ENCODE measurements at places on chromosomes 11 and 22.

- DNase-seq: no peak
These were observed 1.6 kb upstream of the TIRAP start for GRCh38 chr11:126281245-126281644.

- DNase-seq: no peak
These were observed 2.4 kb downstream of the CSDC2 start for GRCh38 chr22:41563051-41563711.

DNA sequence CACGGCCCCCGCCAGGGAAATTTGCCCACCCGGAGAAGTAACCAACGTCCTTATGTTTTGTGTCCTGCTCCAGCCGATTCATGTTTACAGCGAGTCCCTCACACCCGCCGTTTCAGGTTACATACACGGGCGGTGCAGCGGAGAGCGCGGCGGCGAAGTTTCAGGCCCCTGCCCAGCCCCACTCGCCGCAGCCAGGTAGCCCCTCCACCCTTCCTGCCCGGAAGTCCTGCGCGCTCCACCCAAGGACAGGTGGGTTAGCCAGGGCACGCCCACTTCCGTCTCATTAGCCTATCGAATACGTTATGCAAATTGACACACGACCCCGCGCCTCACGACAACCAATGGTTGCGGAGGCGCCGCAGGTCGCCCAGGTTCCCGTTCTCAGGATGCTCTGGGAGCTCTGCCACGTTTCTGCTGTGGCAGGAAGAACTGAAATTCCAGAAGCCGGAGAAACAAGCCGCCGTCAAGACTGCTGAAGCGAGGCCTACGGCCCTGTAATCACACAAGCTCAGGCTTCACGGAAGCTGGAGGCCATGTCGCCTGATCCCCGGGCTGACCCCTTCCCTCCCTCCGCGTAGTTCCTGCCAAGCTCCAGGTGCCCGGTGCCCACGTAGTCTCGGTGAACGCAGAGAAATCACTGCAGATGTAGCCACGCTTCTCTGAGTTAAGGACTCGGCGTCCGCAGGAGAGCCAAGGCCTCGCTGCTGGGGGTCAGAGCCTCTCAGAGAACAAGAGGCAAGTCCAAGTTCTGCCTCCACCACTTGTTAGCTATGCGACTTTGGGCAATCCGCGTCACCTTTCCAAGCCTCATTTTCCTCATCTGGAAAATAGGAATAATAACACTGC, 22.4 kb upstream of the MYH9 start:
- peak; percentile 88 for DNase-seq

- DNase-seq: no peak
These were observed 34.9 kb downstream of the CABIN1 start for GRCh38 chr22:24046024-24046423.

GRCh38 chr22:50665738-50666137, 6.9 kb upstream of the SHANK3 start:
- no peak for DNase-seq

DNA sequence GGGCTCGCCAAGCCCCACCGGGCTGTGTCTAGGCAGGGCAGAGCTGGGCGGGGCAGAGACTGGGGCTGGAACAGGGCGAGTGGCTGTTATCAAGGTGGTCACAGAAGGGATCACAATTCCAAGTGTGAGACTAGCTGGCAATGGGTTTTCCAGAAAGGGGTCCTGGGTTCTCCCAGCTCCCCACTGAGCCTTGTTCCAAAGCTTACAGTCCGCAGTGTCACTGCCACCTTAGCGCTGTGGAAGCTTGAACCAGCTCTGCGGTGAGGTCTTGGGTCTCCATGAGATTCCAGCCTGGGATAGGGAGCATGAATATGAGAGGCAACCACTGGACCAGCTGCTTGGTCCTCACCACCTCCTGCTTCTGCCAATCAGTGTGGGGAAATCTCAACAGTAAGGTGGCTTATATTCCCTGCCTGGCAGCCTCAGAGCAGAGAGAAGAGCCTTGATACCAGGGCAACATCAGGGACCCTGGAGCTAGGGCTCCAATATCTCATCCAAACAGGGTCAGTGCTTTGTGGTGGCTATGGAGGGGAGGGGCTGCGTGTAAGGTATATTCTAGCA, 831 bp downstream of the CD44 start:
- peak; percentile 71 for DNase-seq

DNA sequence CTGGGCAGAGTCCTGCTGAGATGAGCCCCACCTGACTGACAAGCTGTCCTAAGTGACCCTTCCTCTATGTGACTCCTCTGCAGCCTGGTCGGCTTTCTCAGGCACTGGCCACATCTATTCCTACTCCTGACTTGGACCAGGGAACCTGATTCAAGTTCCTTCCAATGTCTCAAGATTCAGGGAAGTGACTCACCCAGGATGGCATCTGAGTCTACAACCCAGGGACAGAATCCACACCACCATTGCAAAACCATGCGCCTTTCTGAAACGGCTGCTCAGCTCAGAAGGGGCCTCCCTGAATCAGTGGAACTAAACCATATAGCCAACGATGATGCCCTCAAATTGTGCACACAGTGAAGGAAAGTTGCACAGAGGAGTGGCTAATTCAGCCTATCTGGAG, 63.9 kb upstream of the CSNK2A3 start:
- DNase-seq: no peak

GRCh38 chr11:128190312-128190711, 397.0 kb downstream of the ETS1 start:
- no peak for DNase-seq

GRCh38 chr22:26170112-26170492, 840 bp downstream of the SEZ6L start:
- no peak for DNase-seq

GRCh38 chr11:105227363-105227762, 87.8 kb upstream of the CARD18 start:
- DNase-seq: no peak

Data from left hindlimb (tissue), 1 donor.